ENCODE measurements at places on chromosomes 4 and X.

GRCh38 chrX:67601771-67602170, 58.0 kb downstream of the AR start:
- DNase-seq: no peak

DNA sequence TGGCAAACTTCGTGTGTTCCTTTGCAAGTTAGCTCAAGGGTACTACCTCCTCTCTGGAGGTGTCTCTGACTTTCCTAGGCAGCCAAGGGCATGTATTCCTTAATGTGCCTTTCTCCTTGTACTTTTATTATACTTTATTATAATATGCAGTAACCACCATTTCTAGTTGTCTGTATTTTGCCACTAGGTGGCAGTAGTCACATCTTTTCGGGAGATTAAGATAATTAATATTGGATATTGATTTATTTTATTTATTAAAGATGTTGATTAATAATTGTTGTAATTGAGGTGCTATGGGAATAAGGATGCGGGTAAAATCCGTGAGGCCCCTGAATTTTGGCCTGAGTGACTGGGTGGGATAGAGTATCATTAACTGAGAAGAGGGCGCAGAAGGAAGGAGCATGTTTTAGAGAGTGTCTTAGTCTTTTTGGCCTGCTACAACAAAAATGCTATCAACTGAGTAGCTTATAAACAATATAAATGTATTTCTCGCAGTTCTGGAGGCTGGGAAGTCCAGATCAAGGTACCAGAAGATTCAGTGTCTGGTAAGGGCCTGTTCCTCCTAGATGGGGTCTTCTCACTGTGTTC, 153.3 kb downstream of the TMEM164 start:
- DNase-seq: no peak

GRCh38 chrX:44173219-44173618, 170.3 kb downstream of the EFHC2 start:
- no peak for DNase-seq

DNA sequence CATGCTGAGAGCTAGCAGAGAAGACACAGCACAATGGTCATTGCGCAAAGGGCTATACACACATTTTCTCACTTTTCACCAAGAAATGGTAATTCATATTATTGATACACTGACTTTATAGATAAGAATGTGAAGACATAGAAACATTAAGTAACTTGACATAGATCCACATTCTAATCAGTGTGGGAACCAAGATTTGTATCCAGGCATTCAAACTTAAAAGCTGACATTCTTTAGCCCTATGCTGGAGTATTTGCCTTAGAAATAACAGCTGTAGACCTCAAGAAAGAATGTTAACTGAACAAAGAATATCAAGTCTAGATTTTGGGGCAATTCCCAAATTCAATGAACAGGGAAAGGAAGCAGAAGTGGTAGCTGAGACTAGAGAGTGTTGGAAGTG, 384.8 kb downstream of the IL15 start:
- no peak for DNase-seq

DNA sequence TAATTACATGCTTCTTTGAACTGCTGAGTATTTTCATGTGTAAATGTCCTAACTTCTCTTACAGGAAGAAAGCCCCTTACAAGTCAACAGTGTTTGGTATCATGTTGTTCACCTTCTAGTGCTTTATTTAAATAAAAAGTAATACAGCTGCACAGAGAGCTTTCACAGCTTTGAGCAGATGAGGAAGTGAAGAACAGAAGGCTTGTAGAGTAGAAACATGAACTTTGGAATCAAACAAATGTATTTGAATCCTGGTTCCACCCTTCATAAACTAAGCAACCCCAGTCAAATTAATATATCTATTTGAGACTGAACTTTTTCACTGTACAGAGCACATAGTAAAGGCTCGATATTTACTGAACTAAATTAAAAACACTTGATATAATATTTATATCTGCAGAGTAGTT, 120.5 kb downstream of the CAMK2D start:
- peak; percentile 57 for DNase-seq

GRCh38 chr4:174864031-174864430, 35.0 kb upstream of the GLRA3 start:
- no peak for DNase-seq

DNA sequence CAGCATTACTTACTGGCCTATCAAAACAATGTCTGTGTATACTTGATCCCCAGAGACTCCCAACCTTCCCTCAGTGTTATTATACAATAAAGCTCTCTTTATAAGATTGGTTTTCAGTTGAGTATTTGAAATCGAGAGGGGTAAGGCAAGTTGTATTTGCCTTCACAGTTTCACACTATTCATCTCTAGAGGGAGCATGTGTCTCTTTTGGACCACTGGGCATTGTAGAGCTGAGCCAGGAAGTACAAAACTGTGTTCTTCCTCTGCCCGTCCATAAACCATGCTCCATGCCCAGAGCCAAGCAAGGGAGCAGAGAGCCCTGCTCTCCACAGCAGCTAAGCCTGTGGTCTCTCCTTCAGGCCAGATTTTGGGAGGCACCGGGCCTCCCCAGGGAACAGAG, 61.5 kb upstream of the HHIP start:
- no peak for DNase-seq

- DNase-seq: no peak
Observed at GRCh38 chrX:80432441-80432840, 12.2 kb downstream of the TENT5D start.

- DNase-seq: no peak
Observed at GRCh38 chrX:118497180-118497818, 1.7 kb downstream of the DOCK11 start.

GRCh38 chr4:142961866-142962265, 115.8 kb upstream of the INPP4B start:
- DNase-seq: no peak

DNA sequence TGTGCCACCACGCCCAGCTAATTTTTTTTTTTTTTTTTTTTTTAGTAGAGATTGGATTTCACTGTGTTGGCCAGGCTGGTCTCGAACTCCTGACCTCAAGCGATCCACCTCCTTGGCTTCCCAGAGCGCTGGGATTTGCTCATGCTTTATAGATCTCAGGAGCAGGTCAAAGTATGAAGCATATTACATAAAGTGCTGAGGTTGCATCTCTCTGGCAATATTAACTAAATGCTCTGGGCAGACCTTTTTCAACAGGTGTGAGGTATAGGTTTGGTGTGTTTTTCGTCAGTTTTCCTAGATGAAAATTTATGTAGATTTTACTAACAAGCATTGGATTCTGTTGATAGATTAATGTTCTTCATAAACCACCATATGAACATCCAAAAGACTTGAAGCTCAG, 19.3 kb upstream of the GCNA start:
- no peak for DNase-seq

GRCh38 chr4:129346734-129347133, 250.8 kb downstream of the C4orf33 start:
- DNase-seq: no peak

DNA sequence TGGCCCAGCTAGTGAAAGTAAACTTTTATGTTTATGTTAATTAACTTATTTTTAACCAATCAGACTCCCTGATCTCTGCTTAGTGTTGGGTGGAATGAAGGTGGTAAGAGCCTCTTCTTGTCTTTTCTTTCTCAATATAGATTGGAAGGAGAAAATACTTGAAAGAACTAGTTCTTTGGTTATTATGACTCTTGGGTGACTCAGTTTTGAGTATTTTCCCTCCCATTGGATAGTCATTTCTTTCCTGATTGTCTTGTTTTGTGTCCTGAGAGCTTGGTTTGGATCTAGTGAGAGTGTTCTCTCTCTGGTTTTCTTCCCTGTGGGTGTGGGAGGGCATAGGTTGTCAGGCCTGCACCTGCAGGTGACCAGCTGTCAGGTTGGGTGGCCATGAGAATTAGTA, 172.0 kb upstream of the GLRA2 start:
- no peak for DNase-seq

All from GM12864 (cell line).